EH (cell line): ENCODE measurements at places on chromosomes 12 and 14.

DNA sequence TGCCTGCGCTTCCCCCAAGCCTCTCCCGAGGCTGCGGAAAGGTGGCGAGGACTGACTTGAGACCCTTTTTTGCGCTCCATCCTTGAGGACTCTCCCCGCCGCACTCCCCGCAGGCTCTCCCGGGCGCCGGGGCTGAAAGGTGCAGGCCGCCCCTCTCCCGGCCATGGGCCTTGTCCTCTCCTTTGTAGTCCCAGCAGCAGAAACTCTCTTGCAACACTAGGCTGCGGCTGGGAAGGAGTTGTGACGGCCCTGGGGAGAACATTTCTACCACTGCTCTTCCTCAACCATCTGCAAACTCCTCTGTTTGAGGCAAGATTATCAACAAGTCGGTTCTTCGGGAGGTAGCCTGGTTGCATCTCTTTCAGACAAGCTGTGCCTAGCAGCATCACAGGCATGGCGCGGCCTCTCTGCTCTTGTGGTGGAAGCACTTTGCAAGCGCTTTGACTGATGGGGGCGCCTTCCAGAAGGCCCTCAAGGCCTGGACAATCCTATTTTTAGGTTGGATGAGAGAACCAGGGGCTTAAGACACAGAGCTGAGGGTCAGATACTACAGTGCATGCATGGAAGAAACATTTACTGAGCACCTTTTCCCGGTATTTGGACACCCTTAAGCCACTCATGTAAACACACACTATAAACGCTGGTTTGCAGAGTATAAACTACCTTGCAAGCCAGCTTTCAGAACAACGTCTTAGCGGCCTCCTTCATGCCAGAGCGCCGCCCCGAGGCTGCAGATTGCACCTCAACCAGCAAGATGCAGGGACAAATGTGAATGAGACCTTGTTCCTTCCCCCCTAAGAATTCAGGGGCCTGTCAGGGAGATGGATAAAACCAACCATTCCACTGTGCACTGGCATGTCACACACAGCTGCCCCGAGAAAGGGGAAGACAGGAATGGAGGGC is 1.2 kb upstream of the PRIMA1 start:
- DNase-seq = no peak

GRCh38 chr12:41190338-41190737 is 2.2 kb downstream of the PDZRN4 start:
- DNase-seq = peak; percentile 1

DNA sequence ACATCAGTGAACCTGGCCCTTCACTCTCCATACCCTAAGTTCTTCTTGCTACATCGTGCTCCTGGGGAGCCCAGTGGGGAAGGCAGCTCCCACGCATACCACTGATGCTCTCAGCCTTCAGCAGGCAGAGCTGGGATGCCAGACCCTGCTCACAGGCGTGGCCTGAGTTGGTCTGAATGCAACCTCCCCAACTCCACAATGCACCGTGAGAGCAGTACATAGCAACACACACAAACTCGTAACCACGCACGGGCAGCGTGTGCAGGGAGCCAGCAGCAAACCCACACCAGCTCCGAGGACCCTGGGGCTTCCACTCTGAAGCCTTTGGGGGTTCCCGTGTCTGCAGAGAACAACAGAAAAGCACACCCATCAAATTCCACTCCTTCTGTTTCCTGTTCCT is 37.3 kb downstream of the ANO2 start:
- no peak for DNase-seq

- peak; percentile 74 for DNase-seq
Measured at GRCh38 chr12:11731455-11731854, 82.0 kb downstream of the ETV6 start.

DNA sequence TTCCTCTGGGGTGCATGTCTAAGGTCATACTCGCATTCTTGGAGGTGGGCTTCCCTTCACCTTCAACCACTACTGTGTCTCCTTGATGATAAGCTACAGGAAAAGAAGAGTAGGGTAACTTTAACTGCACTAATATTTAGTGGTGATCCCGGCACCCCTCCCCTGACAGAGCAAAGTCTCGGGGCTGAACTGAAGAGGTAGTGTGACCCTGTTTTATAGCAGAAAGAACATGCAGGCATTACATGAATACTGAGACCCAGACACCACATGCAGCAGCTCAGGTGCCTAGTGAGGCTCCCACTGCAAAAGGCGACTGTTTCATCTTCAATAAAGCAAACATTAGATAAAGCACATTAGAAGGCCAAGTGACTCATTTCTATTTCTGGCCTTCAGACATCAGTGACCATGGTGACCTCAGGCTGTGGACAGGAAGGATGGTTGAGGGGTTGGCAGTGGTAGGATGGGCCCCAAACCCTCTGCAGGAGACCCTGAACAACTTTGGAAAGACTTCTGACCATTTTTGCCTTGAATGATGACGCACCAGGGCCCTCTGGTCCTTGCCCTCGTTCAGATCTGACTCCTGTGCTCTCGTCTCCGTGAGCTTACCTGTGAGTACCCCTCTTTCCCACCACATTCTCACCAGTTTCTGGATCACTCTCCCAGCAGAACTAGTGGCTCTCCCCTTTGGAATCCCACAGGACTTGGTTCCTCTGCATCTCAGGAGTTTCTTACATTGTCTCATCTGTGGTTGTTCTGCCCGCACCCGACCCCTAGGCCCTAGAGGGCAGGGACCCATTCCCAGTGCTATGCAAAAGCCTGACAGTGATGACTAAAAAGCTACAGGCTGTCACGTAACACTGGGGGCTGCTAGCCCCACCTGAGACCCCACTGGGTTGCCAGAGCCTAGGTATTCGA is 23.8 kb upstream of the JPH4 start:
- DNase-seq = peak; percentile 3

GRCh38 chr12:32641287-32641901 is 37.7 kb upstream of the DNM1L start:
- DNase-seq = no peak

DNA sequence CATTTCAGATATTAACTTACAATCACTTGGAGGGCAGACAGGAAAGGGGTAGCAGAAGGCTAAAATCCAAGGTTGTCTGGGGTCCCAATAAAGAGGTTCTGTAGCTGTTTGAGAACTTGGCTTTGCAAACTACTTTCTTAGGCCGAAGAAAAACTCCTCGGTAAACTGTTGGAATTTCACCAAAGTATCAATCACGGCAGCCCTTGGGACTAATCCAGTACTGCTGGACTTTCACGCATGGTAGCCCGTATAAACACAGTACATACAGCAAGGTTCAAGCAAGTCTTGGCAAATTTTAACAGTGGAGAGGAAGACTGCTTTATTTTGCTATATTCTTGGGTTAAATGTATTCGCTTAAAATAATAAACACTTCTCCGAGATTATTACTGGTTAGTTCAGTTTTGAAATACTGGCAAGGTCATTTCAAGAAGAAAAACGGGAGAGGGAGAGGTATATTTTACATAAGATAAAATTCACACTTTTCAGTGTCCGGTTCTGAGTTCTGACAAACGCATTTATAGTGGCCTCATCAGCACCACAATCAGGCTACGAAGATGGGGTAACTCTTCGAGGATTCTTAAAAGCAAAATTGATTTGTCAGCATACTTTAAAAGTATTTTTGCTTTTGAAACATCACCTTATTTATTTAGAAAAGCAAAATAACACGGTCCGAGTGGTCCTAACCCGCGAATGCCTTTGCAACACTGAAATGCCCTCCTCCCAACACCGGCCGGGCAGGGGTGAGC is 1.3 kb downstream of the SETD3 start:
- DNase-seq = no peak

- peak; percentile 48 for DNase-seq
Measured at GRCh38 chr12:104720339-104721038, 237.6 kb downstream of the SLC41A2 start.
